ENCODE measurements at places on chromosomes 7 and 10.
A peak's percentile ranks its signal among the peaks of the same experiment; 100 is the strongest.

DNA sequence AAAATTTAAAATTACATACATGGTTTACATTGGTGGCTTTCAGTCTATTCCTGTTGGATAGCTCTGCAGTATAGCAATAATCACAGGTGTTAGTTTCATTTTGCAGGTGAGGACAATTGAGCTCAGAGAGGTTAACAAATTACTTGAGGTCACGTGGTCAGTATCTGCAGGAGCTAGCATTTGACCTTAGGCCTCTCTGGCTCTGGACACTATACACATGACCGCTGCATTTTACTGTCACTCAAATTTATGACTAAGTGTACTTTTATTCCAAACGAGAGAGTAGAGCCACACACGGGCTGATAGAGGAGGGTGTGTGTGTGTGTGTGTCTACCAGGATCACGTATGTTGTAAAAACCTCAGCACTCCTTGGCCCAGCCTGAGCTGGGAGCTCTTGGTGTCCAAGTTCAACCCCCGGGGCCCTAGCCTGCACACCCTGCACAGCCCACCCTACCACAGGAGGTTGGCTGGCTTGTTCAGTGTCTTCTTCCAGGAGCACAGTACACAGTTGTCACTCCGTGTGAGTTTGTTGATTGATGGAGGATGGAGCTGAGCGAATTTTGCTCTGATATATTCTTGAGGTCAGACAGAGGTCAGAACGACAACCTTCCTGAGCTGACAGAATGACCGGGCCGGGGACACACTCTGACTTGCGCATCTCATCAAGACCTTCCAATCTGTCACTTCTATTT is 272.7 kb downstream of the GFRA1 start:
- DNase-seq = no peak

DNA sequence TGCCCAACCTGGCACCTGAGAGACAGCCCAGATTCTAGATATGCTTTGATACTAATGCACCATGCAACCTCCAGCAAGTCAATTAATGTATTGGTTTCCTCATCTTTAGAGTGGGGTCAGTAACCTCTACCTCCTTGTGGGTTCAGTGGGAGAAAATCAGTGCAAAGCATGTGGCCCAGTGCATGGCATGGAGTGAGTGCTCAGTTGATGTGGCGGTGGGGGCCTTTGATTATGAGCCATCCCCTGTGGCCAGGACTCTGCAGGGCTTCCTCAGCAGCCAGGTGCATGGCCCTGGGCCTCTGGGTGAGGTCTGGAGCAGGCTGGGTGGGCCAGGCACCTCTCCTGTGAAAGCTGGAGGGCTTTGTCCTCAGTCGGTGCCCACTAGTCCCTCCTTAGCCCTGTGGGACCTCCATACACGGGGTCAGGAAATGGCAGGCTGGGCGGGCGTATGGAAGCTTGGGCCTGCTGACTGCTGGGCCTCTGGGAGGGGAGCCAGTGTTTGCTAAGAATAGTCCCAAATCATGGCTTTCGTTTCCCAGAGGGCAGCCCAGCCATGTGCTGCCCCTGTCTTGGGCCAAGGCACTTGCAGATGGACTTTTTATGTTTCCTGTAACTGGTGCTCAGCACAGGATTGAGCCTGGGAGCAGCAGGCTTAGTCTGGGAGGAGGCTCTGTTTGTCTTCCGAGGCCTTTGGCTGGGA is 3.4 kb downstream of the PALD1 start:
- DNase-seq = peak; percentile 19

- DNase-seq = no peak
Measured at GRCh38 chr7:42222891-42223290, 14.1 kb downstream of the GLI3 start.

- no peak for DNase-seq
Measured at GRCh38 chr7:155744971-155745683, 67.1 kb downstream of the SHH start.

DNA sequence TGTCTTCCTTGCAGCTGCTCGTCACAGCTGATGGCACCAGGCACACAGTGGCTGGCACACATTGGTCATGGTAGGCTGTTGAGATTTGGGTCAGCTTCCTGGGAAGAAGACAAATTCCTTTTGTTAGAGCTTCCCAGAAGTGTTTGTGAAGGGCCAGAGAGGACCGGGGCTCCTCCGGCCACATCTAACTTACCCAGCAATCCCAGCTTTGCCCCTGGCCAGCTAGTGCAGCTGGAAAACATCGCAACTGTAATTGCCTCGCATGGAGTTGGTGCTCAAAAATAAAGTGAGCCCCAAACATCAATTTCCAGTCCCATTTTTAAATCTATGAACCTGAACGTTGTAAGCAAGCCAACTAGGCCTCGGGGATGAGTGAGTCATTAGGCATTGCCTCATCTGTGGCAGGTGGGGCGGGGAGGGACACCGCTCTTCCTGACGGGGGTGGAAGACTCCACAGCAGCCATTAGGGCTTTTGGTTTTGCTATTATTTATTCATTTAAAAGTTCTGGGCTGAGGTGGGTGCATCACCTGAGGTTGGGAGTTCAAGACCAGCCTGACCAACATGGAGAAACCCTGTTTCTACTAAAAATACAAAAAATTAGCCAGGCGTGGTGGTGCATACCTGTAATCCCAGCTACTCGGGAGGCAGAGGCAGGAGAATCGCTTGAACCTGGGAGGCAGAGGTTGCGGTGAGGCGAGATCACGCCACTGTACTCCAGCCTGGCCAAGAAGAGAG is 12.4 kb downstream of the CPA5 start:
- peak; percentile 38 for DNase-seq

DNA sequence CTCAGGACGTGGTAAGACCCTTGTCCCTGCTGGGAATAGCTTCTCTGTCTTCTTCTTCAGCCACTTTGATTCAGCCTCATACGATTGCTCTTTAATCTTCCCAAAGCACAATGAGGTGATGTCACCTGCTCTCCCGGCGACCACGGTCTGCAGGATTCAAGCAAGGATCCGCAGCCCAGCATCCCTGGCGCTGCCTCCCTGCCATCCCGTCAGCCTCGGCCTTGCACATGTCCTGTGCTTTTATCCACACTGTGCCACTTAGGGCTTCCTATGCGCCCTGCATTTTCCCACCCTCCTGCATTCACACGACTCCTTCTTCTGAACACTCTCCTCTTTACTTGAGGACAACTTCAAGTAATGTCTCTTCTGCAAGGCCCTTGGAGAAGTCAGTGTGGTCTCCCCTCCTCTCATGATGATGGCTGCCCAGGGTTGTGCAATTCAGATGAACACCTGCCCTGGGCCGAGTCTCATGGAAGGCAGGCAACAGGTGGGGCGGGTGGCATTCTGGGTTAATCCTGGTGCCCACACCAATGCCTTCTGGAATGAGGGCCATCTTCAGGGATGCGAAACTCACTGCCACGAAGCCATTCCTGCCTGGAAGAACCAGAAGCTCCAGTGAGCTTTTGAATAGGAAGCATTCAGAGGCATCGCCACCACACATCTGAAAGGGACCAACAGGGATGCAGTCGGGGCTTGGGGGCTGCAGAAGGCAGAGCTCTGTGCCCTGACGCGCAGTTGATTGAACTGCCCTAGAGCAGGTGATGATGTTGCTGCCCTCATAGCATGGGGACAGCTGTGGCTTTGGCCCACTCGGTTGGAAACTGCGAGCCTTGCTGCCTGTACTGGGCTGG is 287.5 kb downstream of the GLRX3 start:
- DNase-seq = no peak

GRCh38 chr10:78780551-78780961 is 288.2 kb upstream of the ZMIZ1 start:
- DNase-seq = no peak

DNA sequence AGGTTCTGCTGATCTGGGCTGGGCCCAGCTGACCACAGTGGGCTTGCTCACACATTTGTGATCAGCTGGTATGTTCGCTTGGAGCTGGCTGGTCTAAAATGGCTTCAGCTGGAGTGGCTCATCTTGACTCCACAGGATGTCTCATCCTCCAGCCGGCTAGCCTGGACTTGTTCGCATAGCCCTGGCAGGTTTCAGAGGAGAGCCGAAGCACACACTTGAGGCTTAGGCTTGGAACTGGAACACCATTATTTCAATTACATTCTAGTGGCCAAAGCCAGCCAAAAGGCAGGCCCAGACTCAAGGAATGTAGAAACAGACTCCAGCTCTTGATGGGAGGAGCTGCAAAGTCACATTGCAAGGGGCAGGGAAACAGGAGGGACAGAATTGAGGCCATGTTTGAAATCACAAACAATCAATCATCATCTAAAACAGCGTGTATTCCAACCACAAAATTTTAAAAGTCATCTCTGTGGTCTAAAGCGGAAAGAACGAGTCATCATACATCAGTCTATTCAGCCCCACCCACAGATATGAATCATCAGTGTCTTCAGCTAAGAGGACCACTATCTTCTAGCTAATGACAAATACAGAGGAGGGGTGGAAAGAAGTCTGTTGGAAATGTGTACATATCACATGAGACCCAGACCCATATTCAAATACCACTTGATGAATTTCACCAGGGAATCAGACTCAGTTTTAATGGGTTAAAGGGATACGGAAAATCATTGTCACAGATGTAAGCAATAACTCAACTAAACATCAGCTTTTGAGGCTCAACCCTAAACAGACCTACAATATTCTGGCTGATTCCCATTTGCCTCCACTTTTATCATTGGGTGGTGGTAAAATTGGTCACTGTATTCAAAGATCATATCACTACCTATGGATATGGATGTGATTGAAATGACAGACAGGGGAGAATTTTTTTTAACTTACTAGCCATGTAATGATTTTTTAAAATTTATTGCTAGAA is 139.0 kb upstream of the MKLN1 start:
- no peak for DNase-seq

- DNase-seq = no peak
Measured at GRCh38 chr10:128140425-128140824, 14.2 kb upstream of the MKI67 start.

DNA sequence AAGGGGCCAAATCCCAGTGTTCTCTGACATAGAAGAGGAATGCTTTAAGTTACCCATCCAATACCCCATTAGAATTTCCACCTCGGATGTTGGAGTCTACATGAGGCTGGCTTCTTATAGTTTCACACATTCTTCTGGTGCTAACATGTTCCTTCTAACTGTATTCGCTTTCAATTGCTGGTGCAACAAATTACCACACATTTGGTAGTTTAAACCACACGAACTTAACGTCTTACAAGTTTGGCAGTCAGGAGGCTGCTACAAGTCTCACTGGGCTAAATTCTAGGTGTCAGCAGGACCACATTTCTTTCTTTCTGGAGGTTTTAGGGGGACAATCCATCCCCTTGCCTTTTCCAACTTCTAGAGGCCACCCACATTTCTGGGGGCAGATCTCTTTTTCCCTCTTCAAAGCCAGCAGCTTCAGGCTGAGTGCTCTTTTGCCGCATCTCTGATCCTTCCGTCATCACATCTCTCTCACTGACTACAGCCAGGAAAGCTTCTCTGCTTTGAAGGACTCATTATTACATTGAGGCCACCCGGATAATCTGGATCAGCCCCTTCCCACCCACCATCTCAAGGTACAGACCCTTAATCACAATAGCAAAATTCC is 5.1 kb upstream of the MACC1 start:
- DNase-seq = no peak

Measured in hippocampal formation (tissue), 2 donors.